Smooth muscle cell of the brain vasculature (primary cell): ENCODE measurements at places on chromosomes 1 and 21.

DNA sequence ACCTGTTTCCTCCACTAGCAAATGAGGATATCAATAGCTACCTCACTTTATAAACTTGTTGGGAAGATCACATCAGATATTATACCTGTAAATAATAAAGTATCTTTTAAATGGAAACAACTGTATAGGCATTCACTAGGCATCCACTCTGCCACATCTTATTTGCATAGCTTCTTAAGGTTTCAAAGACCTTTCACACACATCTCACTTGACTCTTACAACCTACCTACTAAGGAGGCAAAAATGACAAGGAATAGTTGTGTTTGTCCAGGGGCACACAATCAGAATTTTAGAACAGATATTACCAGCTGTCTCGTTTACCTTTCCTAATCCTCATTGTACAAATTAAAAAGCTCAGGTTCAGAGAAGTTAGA, 51.5 kb downstream of the VANGL2 start:
- no peak for DNase-seq

DNA sequence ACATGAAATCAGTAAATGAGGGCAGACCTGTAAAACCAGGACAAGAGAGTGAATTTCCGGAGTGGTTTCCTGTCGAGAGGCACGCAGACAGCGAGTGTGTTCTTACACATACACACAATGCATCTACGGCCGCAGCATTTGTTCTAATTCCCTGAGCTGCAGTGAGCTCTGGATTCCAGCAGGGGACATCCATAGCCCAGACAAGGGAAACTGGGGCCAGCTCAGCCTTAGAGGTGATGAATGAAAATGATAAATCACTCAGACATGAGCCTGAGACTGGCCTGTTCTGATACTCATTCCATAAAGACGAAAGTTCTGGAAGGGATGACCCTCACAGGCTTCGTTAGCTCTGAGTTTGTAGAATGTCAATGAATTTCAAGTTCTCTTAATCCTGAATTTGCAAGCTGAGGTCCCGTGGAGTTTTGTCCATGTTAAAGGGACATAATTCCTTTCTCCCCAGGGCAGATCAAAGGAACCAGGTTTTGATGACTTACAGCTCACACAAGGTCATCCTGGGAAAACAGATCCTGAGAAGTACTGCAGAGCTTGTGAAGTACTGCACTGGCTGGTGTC, 207.9 kb upstream of the C1orf87 start:
- peak; percentile 67 for DNase-seq

GRCh38 chr1:41537788-41538351, 53.4 kb upstream of the EDN2 start:
- peak; percentile 51 for DNase-seq

- DNase-seq, result no peak
These were observed 45.6 kb downstream of the IRF2BP2 start for GRCh38 chr1:234564035-234565029.

GRCh38 chr1:1092894-1093609, 18.9 kb upstream of the RNF223 start:
- no peak for DNase-seq

DNA sequence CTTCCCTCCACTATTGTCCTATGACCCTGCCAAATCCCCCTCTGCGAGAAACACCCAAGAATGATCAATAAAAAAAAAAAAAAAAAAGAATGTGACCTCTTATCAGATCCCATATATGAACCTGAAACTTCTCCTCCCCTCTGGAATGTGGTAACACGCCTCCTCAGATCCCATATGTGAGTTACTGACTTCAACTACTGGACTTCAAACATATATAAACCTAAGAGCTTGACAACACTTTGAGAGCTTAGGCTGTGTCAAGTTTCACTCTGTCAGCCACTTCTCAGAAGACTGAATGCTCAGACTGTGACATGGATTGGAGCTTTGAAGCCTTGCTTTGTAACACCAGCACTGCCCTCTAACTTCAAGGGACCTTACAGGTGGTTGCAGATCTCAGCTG, 148.4 kb downstream of the COP1 start:
- no peak for DNase-seq

GRCh38 chr1:90955769-90956168, 66.1 kb downstream of the ZNF644 start:
- no peak for DNase-seq

DNA sequence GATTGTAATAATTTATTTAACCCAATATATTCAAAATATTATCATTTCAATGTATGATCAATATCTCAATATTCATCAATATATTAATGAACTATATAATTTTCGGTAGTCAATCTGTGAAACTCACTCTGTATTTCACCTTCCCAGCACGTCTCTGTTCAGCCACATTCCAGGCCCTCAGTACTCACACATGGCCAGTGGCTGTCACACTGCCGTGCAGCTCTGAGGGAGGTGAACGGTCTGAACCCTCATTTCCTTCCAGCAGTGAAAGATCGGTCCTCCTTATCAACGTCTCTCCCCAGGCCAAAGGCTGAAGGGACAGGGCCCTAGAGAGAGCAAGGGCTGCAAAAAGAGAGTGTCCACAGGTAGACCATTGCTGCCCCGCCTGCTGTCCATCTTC, 39.5 kb upstream of the ZNF124 start:
- no peak for DNase-seq
